ENCODE measurements at places on chromosomes 3 and 15.
A peak's percentile ranks its signal among the peaks of the same experiment; 100 is the strongest.

- no peak for DNase-seq
These were observed 26.7 kb downstream of the TJP1 start for GRCh38 chr15:29795610-29796009.

- no peak for DNase-seq
These were observed 166.1 kb downstream of the ZNF621 start for GRCh38 chr3:40690749-40691451.

DNA sequence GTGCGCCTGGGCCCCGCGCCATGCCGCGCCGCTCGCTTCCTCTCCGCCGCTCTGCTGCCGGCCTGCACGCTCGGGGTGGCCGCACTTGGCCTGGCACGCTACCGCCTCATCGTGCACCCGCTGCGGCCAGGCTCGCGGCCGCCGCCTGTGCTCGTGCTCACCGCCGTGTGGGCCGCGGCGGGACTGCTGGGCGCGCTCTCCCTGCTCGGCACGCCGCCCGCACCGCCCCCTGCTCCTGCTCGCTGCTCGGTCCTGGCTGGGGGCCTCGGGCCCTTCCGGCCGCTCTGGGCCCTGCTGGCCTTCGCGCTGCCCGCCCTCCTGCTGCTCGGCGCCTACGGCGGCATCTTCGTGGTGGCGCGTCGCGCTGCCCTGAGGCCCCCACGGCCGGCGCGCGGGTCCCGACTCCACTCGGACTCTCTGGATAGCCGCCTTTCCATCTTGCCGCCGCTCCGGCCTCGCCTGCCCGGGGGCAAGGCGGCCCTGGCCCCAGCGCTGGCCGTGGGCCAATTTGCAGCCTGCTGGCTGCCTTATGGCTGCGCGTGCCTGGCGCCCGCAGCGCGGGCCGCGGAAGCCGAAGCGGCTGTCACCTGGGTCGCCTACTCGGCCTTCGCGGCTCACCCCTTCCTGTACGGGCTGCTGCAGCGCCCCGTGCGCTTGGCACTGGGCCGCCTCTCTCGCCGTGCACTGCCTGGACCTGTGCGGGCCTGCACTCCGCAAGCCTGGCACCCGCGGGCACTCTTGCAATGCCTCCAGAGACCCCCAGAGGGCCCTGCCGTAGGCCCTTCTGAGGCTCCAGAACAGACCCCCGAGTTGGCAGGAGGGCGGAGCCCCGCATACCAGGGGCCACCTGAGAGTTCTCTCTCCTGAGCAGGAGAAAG is 951 bp downstream of the GPR62 start:
- peak; percentile 21 for DNase-seq

- no peak for DNase-seq
These were observed 26.6 kb upstream of the PSTPIP1 start for GRCh38 chr15:76968306-76968705.

DNA sequence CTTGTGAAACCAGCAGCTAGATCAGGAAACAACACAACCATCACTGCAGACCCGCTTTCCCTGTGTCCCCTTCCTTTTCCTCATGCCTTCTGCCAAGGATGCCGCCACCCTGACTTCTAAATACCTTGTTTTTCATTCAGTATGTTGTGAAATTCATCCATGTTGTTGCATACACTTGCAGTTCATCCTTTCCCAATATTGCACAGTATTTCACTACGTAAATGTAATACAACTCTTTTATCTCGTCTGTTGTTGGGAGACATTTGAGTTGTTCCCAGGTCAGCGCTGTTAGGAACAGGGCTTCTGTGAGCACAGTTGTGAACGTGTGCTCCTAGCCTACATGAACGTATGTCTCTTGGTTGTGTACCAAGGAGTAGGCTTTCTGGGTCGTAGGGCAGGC is 24.2 kb downstream of the TLNRD1 start:
- DNase-seq: no peak

DNA sequence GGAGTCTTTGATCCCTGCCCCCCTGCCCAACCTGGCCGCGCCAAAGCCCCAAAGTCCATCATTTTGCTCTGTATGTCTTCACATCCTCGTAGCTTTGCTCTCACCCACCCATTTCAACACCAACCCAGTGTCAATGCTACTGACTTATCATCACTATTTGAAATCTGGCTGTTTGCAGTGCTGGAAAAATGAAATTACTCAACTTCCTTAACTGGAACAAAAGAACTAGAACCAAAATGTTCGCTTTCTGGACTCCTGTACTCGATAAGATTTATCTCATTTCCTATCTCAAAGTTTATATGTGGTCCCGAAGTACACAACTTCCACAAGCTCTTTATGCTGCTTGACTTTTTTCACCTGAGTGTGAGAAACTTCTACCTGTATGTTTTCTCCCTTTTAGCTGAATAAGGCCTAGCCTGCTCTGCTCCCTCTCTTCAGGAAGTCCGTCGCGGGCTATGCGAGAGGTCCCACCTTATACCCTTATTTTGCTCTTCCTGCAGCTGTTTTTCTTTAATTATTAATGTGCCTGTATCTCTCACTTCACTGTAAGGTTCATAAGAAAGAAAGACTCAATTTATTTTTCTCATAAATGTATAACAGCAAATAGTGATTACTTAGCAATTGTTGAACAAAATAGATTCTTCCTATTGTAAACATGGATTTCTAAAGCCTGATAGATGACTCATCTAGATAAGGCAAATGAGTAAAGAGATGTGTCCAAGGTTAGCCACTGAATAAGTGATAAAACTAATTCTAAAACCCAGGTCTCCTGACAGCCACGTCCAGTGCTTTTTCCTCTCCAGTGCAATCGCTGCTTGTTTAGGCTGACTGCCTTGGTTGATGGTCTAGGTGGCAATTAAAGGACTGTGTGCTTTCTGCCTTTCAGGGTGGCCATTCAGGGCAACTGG is 464.1 kb upstream of the TPRG1 start:
- DNase-seq: no peak

DNA sequence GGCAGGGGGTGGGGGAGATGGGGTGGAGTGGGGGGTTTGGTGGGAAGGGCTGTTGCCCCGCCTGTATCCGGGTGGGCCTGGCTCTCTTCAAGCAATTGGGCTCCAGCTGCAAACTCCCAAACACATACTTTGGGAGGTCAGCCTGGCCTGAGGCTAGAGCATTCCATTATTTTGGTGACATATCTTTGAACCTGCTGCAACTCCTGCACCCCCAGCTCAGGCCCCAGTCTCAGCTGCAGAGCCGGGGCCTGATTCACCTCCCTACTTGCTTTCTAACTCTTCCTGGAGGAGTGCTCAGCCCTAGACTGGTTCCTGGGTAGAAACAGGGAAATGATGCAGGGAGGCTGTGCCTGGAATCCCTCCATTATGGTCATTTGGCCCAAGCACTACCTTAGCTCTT is 140.8 kb upstream of the PRR23C start:
- DNase-seq: no peak

GRCh38 chr3:16112910-16113504 is 61.5 kb upstream of the GALNT15 start:
- DNase-seq: no peak

Measured in NCI-H1694 treated with DMSO at 0.1 percent for 48 hours (cell line).